ENCODE measurements at places on chromosomes 4 and X.

GRCh38 chrX:107721318-107721717 is 54.3 kb downstream of the TSC22D3 start:
- DNase-seq: no peak

DNA sequence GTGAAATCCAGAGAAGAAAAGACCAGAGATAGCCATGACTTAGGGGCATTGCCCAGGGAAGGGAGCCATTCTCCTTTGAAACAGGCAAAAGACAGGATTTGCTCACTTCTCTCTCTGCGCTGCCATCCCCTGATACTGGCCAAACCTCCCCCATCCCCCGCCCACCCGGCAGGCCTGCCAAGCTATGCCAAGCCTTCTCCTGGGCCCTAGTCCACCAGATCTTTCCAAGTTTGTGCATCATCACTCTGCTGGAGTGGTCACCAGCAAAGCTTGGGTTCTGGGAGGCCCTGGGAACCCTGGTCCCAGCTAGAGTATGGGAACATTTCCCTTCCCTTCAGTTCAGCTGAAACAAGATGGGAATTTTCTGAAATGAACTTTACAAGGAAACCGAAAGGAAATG is 18.4 kb downstream of the EFNB1 start:
- no peak for DNase-seq

DNA sequence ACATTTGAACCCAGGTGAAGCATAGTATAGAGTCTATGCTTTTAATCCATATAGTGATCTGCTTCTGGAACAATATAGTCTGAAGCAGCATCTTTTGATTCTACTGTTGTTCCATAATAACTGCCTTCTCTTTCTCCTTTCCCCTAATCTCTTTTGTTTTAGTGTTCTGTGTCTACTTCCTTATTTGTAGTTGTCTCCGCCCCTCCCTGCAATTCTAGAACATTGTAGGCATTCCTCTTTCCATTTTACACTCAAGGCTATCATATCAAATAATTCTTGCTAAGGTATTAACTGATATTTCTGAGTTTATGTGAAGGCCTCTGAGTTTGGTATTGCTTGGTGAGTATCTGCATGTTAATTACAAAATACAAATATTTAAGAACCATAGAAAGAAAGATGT is 11.6 kb downstream of the BLTP1 start:
- no peak for DNase-seq

- no peak for DNase-seq
Measured at GRCh38 chr4:16117164-16117563, 33.3 kb upstream of the PROM1 start.

GRCh38 chr4:77021614-77022089 is 54.1 kb downstream of the CCNI start:
- peak; percentile 24 for DNase-seq

GRCh38 chrX:151812661-151813060 is 78.1 kb downstream of the CNGA2 start:
- no peak for DNase-seq

DNA sequence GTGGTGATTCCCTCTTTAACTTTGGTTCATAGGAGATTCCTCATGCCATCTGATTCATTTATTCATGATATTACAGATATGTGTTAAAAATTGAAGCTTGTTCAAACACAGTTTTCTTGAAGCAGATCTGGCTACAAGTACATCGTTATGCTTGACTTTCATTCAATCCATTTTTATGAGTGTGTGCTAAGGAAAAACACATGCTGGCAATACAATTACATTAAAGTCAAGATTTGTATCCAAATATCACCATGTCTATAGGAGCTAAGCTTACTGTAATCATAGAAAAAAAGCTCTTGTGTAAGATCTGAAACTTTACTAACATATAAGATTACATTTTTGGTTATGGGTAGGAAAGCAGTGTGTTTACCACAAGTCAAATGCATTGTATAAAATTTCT is 151.8 kb upstream of the FAT1 start:
- no peak for DNase-seq

GRCh38 chr4:40321574-40322275 is 13.4 kb upstream of the CHRNA9 start:
- DNase-seq: no peak

- DNase-seq: no peak
Measured at GRCh38 chr4:35918491-35918977, 325.8 kb downstream of the ARAP2 start.
